ENCODE measurements at places on chromosomes 6 and 20.

DNA sequence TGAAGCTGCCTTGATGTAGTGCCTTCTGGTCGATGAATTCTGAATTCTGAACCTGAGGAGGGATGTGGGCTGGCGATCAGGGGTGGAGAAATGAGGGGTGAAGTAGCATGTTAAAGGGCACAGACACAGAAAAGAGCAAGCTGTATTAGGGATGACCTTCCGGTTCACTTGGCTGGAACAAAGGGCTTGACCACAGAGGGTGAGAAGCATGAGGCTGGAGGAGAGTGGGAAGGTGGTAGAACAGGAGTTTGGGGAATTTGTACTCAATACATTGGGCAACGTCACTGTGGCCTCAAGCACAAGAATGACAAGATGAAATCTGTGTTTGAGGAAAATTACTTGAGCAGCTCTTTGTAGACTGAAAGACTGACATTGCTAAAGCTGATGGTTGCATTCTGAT is 155.8 kb downstream of the SOBP start:
- DNase-seq, result no peak

DNA sequence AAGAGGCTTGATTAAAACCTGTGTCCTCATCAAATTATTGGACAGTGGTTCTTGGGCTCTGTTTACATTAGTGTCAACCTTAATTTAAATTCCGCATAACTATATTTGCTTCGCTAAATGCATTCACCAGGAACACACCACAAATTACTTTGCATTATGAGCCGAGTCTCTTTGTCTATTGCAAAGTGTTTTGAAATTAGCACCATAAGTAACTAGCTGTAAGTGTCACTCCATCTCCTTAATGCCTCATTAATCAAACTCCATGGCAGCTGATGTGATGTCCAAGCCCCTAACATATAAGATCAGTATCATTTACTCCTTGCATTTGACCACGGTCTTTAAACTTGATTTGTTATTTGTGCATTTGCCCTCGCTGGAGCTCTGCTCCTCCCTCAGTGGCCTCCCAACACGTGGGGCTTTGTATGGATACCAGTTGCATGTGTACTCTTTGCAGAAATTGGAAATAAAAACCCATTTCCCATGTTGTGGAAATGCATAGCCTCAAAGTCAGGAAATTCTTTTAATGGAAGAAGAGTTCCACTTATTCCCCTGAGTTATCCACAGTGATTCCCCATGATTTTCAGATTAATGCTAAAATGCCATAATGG is 24.6 kb downstream of the FOXA2 start:
- no peak for DNase-seq

- no peak for DNase-seq
Observed at GRCh38 chr6:17343215-17343614, 50.2 kb upstream of the CAP2 start.

GRCh38 chr6:167572841-167573271 is 248.0 kb downstream of the TTLL2 start:
- no peak for DNase-seq

GRCh38 chr6:2746557-2747061 is 4.1 kb downstream of the MYLK4 start:
- no peak for DNase-seq

DNA sequence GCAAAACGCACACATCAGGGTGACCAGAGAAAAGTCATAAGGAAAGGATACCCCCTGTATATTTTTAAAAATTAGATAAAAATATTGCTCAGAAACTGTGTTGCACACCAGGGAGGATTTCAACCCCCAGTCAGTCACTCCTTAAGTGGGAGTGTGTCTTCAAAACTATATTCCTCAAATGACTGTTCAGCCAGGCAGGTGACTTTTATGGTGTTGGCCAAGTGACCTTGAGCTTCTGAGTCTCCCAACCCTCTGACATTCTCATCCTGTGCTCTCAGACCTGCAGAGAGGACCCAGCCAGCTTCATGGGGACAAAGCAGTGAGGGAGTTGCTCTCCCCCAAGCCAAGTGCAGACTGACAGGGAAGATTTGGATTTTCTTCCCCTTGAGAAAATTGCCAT is 311.9 kb upstream of the JARID2 start:
- no peak for DNase-seq

- DNase-seq, result no peak
Observed at GRCh38 chr6:53939830-53940229, 145.0 kb downstream of the LRRC1 start.

DNA sequence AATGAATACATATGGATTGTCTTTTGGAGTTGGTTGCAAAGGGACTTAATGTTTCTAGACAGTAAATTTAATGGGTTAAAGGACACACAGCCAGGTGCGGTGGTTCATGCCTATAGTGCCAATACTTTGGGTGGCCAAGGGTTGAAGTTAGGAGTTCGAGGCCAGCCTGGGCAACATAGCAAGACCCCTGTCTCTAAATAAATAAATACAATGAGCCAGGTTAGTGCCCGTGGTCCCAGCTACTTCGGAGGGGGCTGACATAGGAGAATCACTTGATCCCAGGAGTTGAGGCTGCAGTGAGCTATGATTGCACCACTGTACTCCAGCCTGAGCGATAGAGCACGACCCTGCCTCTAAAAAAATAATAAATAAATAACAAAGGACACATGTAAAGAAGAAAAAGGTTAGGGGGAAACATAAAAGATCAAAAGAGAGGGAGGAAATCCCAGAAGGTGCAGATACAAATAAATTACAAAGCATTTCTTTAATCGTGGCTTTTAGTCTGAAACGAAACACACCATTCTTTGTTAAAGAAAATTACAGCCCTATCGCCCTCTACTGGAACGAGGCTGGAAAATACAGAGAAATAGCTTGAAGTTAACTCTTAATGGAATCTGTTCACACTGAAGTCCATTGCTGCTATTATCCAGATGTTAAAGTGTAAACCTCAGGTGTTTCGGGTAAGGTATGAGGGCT is 42.6 kb upstream of the SCML4 start:
- DNase-seq, result no peak

DNA sequence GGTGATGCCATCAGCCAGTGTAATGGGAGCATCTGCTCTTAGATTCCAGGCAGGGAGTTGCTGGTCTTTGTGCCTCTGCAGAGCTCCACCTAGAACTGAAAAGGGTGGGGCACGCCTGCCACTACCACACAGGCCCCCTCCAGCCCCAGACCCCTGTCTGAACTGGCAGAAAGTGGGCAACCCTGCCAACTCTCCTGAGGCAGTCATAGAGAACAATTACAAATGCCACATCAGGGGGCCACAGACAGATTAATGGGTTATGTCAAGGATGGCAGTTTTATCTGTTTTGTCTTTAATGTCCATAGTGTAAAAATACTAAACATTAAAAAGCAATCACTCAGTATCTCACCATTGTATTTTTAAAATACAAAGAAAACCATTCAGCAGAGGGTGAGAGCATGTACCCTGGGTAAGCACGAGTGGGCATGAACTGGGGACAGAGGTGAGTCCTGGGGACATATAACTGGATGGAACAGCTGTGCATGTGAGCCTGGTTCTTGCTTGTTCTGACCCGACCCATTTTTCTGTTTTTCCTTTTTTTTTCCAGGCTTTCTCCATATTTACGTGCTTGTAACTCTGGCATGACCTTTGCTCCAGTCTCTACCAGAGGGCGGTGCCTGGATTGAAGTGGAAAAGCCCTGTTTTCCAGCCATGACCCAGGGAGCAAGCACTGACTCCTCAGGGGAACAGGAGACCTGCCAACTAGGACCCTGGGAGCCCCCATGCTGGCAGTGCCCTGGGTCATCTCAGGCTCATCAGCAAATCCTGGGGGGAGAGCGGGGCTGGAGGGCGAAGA is 8.2 kb downstream of the TRAF3IP2 start:
- no peak for DNase-seq

DNA sequence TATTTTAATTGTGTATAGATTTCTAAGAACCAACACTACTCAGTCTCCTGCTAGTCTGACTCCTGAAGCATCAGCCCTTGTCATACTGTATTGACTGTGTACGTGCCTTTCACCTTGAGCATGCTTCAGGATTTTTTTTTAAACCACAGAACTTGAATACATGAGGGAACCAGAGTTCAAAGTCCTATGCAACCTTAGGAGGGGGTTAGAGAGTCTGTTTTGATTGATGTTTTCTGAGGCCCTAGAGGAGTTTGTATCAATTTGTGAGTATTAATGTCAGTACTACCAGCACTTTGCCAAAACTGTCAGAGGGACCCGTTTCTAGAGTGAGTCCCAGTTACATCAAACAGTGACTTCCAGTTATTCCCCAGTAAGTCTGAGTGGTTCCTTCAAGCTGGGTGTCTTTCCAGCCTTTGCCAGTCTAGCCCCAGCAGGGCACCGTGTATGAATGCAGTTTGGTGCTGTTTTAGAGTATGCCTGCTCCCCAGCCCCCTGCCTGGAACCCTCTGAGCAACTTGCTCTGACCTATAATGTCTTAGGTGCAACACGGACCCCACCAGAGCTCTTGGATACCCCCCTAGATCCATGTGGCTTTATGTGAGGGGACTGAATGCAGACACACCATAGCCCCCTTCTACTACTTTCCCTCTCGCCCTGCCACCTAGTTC is 8.5 kb downstream of the TP53INP2 start:
- no peak for DNase-seq

DNA sequence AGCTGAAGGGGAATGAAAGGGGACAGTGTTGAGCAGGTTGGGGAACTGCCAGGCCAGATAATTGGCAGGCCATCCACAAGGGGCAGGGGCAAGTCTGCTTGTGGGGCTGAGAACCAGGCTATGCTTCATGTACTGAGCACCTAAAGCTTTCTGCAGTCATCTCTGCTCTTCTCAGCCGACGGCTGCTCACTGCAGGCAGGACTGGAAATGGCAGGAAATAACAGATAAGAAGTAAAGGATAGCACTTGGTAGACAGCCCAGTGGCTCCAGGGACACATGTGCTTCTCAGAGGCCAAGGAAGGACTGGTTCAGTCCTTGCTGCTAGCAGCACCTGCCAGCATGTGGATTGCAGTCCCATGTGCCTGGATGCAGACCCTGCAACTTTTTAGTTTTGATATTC is 89.8 kb downstream of the CD164 start:
- DNase-seq, result no peak

- no peak for DNase-seq
Observed at GRCh38 chr6:163872335-163872734, 457.8 kb downstream of the QKI start.

DNA sequence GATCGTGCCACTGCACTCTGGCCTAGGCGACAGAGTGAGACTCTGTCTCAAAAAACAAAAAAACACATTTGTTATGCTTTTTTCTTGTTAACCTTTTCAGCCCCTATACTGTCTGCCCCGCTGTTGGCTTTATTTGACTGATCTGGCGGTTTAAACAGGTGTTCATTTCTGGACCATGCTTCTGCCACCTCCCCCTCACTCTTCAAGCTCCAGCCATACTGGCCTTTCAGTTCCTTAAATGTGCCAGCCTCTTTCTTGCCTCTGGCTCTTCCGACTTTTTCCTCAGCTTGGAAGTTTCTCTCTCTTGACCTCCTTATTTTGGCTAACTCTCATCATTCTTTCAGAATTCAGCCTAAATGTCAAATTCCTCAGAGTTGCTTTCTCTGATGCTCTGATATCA is 35.2 kb upstream of the TXLNB start:
- no peak for DNase-seq

DNA sequence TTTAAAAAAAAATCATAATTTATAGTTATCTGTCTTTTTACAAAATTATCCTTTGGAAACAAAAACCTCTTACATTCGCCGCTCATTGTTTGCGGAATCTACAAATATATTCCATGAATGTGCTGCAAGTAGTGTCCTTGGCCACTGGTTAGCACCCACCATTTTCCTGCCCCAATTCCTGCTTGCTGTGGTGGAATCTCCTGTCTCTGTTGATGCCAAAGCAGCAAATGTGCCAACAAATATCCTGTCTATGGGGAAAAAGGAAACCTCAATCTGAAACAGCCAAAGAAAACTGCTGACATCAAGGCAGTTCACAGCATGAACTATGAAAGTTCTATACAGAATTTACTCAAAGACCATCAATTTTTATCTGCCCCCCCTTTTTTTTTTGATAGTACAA is 603.6 kb downstream of the COL12A1 start:
- DNase-seq, result no peak

Data from hypothalamus (tissue), 51 donors.